ENCODE measurements at places on chromosomes 12 and 14.
A peak's percentile ranks its signal among the peaks of the same experiment; 100 is the strongest.

DNA sequence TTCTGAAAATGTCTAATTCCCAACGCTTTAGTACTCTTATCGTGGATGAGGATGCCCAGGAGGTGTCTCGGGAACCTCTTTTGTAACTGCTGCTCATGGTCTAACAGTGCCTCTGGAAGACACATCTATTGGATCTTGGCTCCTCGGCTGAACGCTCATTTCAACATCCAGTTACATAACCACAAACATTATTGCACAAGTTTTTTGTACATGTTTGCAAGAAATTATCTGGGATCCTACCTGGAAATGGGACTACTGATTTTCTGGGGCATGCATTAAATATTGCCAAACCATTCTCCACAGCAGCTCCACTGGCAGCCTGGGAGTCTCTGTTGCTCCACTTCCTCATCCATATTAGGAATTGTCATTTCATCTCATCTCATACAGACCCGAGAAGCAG is 117.5 kb upstream of the EVL start:
- H3K4me3 ChIP-seq = no peak overlapping the region
- H3K27me3 ChIP-seq = no peaks in the 10 kb centered on the region
- peak; percentile 68 for DNase-seq
- H3K4me1 ChIP-seq = peaks cover 50% of the 10 kb centered on the region

DNA sequence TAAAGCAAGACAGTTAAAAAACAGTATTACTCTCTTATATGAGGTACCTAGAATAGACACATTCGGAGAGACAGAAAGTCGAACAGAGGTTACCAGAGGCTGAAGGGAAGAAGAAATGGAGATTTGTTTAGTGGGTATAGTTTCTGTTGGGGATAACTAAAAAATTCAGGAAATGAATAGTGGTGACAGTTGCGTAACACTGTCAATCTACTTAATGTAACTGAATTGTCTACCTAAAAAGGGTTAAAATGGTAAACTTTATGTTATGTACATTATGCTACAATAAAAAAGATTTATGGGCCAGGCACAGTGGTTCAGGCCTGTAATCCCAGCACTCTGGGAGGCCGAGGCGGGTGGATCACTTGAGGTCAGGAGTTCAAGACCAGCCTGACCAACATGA is 30.6 kb upstream of the SLC6A13 start:
- no peak overlapping the region for H3K4me3 ChIP-seq
- H3K27ac ChIP-seq = no peak overlapping the region
- no peaks in the 10 kb centered on the region for H3K27me3 ChIP-seq
- H3K4me1 ChIP-seq = no peaks in the 10 kb centered on the region

DNA sequence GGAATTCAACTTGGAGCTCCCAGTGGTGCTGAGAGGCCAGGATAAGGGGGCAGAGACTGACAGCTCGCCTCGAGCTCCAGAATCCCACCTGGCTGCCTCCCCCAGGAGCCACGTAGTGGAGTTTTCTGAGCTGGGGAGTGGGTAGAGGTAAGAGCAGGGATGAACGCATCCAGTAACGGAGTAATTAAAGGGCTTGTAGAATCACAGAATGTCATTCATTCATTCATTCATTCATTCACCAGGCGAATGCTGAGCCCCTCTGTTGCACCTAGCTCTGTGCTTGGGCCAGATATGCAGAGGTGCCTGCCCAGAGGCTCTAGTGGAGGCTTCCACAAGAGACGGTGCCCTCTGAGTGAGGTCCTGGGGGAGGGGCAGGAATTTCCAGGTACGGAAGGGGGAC is 8.1 kb downstream of the FAM181A start:
- no peaks in the 10 kb centered on the region for H3K27me3 ChIP-seq
- H3K4me1 ChIP-seq = no peaks in the 10 kb centered on the region
- H3K27ac ChIP-seq = no peak overlapping the region
- H3K36me3 ChIP-seq = no peaks in the 10 kb centered on the region

GRCh38 chr12:94705676-94706075 is 55.3 kb upstream of the TMCC3 start:
- no peaks in the 10 kb centered on the region for H3K36me3 ChIP-seq
- DNase-seq = no peak
- no peak overlapping the region for H3K27ac ChIP-seq
- no peaks in the 10 kb centered on the region for H3K4me1 ChIP-seq

- no peak overlapping the region for H3K27ac ChIP-seq
- H3K27me3 ChIP-seq = no peaks in the 10 kb centered on the region
- no peaks in the 10 kb centered on the region for H3K36me3 ChIP-seq
- no peak overlapping the region for H3K4me3 ChIP-seq
- DNase-seq = no peak
- H3K4me1 ChIP-seq = peaks cover 30% of the 10 kb centered on the region
Observed at GRCh38 chr14:92994131-92994676, 71.3 kb downstream of the CHGA start.

DNA sequence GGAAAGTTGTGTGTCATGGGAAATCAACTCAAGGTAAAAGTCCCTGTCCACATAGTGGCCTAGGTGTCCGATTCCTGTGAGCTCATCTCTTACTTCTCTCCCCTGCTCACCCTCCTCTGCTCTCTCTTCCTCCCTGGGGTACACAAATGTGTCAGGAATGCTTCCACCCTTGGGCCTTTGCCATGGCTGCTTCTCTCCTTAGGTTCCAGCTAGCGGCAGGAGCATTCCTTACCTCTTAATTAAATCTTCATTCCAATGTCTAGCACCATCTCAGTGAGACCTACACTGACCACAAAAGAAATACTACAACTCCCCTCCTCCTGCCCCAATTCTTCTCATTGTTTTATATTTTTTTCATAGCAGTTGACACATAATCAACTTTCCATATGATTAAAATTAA is 298.6 kb downstream of the PDZRN4 start:
- DNase-seq = no peak
- no peak overlapping the region for H3K4me3 ChIP-seq
- H3K27me3 ChIP-seq = no peaks in the 10 kb centered on the region
- no peaks in the 10 kb centered on the region for H3K4me1 ChIP-seq
